ENCODE measurements at places on chromosomes 5 and 9. TPM values are rescaled to one million over a fixed set of nuclear protein-coding genes. Genes with fewer than 3 reads are reported as not detected.

Gene MSMP
- total RNA-seq, result 0.84 TPM

GRCh38 chr9:70924380-70924779, 197.0 kb downstream of the TRPM3 start:
- no peak for DNase-seq

- DNase-seq, result no peak
Observed at GRCh38 chr9:7405924-7406604, 393.5 kb downstream of the DMAC1 start.

DNA sequence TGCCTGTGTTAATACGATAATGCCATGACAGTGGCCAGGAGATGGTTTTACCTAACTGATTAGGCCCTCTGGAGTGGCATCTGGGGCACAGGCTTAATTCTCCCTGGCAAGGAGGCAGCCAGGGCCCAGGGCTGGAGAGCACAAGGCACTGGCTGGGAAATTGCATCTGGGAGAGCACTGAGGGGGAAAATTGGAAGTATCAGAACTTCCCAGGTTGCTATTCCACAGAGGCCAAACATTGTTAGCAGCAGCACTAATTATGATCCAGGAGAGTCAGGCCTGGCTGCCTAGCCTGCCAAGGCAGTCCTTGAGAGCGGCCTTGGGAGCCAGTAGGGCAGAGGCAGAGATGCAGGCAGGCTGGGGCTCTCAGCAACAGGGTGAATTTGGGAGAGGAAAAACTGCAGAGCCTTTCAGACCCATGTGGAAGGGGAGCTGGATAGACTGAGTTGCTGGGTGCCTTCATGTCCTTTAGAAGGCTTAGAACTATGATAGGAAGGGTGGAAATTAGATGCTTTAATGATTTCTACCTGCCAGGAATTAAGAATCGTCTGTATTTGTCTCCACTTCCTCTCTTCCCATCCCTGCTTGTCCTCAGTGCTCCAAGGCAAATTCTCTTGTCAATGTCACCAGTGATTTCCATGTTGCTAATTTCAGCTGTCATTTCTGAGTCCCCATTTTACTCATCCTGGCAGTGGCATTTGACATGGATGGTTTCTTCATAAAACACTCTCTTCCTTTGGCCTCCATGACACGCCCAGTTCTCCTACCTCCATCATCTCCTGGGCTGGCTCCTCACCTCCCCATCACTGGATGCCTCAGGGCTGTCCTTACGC, 56.1 kb upstream of the HSPA9 start:
- DNase-seq, result no peak

DNA sequence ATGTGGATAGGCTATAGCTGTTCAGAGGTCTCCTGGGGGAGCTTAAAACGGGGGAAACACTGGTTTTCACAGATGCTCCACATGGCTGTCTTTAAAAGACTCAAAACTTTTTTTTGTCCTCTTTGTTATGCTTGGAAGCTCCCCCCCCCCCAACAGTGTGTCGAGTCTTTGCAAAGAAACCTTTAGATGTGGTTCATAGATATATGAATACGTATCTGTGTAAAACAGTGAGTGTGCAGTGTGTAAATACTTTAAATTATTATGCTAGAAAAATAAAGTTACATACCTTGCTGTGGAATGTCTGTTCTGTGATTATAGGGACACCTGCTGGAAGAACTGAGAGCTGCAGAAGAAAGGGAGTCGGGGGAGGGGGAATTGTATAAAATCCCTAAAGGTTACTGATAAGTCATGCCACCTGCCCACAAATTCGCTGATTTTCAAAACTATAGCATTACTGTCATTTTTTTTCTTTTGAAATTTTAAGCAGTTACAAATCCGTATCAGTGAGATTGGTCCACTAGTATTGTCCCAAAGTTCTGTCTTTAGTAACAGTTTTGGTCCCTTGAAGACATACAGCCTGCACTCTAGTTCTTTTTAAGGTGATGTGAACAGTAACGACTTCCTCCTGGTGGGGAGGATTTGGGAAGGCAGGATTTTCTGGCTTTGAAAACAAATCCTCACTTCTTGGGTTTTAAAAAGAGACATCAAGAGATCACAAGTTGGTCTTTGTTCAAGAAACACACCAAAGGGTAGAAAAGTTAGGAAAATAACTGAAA, 22.9 kb downstream of the RGMB start:
- DNase-seq, result peak; percentile 43

GRCh38 chr5:68381909-68382308, 166.4 kb downstream of the PIK3R1 start:
- no peak for DNase-seq

DNA sequence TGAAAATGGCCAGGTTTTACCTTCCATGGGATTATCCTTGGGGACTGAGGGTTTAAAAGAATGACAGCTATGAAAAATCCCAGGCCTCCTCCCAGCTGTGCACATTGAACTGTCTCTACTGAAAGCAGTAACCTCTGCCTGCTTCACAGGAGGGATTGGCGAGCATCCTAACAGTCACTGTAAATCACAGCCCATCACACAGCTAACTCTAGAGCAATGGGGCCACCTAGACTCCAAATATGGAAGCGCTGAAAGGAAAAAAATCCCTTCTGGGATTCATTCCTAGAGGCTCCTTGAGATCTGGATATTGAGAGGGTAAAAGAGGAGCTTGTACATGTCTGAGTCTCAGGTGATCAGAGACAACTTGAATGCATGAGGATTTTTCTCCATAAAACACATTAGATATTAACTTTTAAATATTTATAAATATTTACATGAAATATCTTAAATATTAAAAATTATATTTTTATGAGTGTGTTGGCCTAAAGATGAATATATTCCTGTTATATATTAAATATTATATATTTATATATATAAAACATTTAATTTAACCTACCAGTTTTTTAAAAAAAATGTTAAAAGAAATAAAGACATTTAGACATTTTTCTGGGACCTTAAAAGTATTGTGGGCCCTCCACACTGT, 133.8 kb upstream of the SLC24A2 start:
- no peak for DNase-seq

Gene IL17B
- not detected for total RNA-seq

DNA sequence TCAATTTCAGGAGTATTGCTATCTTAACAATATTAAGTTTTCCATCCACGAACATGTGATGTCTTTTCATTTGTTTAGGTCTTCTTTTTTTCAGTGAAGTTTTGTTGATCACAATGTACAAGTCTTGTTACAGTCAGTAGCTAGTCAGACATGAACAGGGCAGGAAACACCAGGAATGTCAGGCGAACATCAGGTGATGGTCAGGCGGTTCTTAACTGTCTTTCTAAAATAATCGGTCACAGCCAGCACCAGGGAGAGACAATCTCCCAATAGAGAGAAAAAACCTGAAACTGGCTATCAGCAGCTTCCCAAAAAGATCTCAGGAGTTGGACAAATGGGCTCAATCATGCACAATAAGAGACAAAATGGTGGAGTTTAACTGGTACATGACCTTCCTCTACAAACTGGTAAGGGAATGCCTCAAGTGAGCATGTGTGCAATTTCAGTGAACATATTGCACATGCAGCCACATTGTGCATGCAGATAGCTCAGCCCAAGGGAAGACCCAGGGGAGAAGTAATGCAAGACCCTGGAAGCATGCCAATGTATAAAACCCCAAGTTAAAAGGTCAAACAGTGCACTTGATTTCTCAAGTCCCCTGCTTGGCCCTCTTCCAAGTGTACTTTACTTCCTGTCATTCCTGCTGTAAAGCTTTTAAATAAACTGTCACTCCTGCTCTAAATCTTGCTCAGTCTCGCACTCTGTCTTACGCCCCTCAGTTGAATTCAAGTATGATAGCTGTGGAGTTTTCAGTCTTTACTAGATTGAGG, 176.1 kb upstream of the RASEF start:
- DNase-seq, result no peak

GRCh38 chr5:174472956-174473355, 251.4 kb upstream of the MSX2 start:
- no peak for DNase-seq

DNA sequence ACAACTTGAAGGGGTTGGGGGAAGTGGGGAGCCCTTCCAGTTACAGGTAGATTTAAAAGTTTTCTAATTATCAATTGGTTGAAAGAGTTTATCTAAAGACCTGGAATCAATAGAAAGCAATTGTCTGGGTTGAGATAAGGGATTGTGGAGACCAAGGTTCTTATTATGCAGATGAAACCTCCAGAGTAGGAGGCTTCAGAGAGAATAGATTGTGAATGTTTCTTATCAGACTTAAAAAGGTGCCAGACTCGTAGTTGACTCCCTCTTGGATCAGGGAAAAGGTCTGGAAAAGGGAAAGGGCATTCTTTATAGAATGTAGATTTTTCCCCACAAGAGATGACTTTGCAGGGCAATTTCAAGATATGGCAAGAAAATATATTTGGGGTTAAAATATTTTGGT, 100.8 kb downstream of the GADD45G start:
- DNase-seq, result no peak

DNA sequence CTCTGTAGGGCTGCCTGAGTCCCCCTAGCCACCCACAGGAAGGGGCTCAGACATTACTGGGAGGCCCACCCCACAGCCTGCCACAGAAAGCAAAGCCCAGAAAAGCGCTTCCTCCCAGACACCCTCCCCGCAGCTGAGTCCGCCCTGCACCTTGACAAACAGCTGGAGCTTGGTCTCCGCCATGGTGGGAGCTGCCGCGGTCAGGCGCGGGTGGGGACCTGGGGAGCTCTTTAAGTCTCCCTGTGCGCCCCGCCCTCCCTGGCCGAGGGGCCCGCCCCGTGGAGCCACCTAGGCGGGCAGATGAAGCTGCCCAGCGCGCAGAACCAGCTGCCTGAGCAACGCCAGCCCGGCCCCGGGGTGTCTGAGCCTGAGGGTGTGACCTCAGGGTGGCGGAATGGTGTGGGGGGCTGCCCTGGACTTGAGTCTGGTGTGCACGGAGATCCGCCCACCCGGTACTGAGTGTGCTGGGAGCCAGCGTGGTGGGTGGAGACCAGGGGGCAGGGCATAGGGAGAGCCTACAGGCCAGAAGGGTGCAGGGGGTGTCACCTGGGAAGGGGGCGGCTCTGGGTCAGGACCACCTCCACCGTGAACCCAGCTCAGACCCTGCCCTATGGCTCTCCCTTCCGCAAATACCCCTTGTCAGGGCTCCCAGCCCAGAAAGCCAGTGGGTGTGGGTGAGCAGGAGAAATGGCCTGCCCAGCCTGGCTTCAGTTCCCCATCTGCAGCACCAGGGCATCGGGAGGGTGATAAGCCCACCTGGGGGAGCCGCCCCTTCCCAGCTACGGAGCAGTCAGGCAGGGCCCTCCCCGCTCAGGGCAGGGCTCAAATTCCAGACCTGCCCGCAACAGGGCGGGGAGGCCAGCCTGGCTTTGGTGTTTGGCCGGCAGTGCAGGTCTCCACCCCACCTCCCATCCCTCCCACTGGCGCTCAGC, at the start of gene CLIC3:
Gene CLIC3, minus strand, starts transcription at position 208 of the 932 bp plus-strand sequence. Its CDS starts 25 bp downstream, at position 183.
- peak; percentile 40 for DNase-seq

DNA sequence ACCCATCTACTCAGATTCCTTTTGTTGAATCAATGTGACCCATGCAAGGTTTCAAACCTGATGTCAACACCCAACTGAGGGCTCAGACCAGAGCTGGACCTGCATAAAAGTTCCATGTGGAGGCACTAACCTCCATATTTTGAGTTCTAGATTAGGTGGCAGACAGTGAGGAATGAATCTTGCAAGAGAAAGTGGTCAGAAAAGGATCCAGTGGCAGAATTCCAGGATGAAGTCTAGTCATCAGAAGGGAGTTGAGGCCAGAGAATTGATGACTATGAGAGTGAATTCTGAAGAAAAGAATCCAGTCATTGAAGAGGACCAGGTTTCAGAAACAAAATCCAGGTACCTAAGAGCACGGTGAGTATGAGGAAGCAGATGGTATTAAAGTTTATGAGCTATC, 205.1 kb upstream of the RGMB start:
- DNase-seq, result no peak

Gene DMRT3
- not detected for total RNA-seq
